Inflammatory macrophage (primary cell): ENCODE measurements at places on chromosomes 12 and 14.

- DNase-seq = no peak
Measured at GRCh38 chr12:31962076-31962475, 2.9 kb downstream of the RESF1 start.

DNA sequence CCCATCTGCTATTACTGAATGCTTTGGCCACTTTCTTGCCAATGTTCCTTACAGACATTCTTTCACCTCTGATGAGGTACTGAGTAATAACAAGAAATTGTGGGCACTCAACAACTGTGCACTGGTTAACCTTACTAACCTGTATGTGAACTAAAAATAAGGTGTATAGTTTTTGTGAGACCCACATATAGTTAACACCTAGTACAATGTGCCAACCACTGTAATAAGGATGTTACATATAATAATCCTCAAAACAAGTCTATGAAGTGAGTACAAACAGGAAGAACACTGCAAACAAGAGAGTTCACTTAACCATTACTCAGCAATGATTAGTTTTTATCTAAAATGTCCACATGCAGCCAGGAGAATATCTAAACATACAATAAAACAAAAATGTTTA is 4.5 kb downstream of the DDHD1 start:
- no peak for DNase-seq

DNA sequence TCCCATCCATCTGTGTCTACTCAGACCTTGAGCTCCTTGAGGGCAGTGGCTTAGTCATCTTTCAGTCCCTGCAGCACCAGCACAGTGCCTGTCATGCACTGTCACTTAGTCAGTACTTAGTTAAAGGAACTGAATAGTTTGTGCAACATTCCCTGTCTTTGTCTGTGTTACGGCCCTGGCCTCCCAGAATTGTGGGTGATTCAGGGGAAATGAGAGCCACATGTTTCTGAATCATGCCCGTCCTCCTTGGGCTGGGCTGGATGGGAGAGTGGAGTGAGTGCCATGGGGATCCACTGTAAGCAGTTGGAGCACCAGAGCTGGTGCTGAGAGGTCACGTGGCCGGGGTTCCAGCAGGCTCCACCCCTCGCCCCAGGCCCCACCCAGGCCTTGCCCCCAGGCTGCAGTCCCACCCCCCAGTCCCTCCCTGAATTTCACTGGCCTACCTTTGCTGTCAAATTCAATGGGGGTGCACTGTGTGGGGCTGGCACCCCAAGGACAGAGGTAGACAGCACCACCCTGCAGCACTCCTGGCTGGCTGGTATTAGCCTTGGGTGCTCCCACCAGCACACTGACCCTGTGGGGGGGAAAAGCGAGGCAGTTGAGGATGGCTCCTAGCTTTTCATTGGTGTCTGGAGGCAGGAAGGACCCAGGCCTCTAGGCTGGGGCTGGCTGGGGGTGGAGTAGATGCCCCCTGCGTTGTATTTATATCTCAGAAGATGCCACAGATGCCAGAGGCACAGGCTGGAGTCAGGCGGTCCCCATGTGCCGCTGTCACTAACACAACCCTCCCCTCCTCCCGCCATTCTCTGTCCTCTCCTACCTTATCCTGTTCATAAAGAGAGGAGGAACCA is 7.5 kb downstream of the ITGA5 start:
- DNase-seq = peak; percentile 99

DNA sequence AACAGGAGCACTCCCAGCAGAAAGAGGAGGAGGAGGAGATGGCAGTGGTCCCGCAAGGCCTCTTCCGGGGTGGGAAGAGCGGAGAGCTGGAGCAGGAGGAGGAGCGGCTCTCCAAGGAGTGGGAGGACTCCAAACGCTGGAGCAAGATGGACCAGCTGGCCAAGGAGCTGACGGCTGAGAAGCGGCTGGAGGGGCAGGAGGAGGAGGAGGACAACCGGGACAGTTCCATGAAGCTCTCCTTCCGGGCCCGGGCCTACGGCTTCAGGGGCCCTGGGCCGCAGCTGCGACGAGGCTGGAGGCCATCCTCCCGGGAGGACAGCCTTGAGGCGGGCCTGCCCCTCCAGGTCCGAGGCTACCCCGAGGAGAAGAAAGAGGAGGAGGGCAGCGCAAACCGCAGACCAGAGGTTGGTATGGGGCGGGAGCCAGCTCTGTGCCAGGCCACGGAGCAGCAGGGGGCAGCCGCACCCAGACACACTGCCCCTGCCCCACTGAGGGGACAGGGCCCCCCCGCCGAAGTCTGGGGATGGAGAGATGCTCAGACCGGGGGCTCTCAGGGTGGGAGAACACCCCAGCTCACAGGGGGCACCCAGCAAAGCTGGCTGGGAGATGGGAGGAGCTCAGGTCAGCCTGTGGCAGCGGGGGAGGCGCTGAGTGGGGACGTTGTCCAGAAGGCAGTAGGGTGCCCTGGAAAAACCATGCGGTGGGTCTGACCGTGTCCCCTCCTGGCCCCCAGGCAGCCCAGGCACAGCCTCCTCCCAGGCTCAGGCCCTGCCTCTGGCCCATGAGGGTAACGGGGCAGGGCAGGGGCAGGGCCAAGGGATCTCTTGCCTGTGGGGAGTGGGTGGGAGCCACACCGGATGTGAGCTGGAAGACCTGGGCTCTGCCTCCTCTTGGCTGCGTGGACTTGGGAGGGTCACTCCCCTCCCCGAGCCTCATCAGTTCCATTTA is 9.8 kb downstream of the CHGA start:
- DNase-seq = no peak

DNA sequence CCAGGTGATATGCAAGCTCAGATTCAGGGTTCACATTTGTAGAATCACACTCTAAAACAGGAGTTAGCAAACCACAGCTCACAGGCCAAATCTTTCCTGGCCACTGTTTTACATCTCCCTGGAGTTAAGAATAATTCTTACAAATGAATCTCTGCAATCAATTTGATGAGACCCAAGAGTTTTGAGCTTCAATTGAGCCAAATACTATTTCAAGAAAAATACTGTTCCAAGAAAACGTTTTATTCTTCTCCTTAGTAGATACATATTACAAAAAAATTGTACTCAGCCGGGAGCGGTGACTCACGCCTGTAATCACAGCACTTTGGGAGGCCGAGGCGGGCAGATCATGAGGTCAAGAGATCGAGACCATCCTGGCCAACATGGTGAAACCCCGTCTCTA is 2.5 kb downstream of the PTGDR start:
- DNase-seq = no peak

DNA sequence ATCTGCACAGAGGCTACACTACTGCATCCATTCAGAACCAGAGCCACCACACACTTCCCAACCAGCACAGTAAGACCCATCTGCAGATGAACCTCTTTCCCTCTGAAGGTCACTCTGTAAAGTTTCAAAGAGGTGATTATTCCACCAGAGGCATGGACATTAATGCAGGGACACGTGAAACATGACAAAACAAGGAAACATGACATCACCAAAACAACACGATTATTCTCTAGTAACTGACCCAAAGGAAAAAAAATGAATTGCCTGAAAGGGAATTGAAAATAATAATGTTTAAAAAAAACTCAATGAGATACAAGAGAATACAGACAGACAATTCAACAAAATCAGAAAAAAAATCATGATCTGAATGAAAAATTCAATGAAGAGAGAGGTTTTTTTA is 139.1 kb downstream of the RERGL start:
- DNase-seq = no peak

- no peak for DNase-seq
Measured at GRCh38 chr12:76790564-76791552, 26.9 kb downstream of the ZDHHC17 start.

DNA sequence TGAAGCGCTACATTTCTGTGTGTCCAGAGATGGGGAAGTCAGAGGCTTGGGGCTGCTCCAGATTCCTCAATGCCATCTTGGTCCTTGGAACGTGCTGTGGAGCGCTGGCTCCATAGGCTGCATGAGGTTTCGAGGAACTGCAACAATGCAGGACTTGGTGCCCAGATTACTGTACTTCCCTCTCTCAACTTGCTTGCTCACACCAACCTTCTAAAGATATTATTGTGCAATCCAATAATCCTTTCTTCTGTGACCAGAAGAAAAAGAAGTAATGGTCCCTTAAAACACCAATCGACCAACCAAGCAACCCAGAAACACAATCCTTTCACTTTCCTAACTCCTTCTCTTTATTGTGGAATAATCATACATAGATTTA is 3.7 kb downstream of the PRICKLE1 start:
- DNase-seq = peak; percentile 43

- no peak for DNase-seq
Measured at GRCh38 chr12:41052441-41052840, 135.7 kb upstream of the PDZRN4 start.

- DNase-seq = no peak
Measured at GRCh38 chr12:11830307-11830801, 180.9 kb downstream of the ETV6 start.

DNA sequence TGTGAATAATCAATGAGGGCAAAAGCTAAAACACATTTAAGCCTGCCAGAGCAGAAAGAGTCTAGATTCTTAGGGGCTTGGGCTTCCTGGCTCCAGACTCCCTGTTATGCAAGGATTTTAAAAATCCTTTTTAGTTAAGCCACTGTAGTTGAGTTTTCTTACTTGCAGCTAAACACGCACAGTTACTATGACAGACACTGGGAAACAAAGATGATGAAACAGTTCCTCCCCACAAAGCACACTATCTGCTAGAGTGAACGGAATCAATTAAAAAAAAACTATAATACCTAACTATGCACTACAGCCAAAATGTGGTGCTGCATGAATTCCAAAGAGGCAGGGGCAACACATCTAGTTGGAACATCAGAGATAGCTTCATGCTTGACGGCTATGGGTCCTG is 28.2 kb downstream of the RPS6KA5 start:
- peak; percentile 7 for DNase-seq

DNA sequence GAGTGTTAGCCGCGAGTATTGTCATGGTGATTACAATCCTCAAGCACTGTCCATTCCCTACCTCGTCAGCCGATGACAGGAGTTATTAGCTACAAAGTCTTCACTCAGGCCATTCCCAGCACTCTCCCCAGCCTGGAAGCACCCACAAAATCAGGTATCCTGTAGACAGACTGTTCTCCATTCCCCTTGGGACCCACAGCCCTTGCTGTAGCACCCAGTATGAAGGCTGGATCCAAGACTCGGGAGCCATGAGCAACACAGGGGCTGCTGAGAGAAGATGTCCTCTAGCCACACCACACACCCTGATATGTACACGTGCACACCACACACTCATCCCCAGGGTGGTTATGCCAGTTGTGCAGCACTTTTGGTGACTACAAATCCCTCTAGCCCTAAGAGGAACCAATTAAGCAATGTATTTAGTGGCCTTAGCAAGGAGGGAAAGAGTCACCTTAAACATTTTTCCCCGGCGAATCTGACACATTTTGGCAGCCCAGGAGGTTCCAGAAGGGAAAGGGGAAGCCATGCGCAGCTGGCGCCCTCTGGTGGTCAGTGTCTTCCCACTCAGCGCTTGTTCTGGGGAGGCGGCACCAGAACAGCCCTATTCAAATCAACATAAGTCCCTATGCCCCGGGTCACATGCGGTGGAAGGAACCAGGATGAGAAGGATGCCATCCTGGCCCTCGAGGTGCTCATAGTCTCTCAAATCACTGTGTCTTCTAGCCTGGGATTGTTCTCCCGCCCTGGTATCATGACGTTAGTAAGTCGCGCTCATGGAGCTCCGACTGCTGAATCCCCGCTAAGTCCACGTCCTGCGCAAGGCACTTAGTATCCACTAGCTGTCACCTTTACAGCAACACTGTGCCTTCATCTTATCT is 96.9 kb downstream of the GCH1 start:
- DNase-seq = peak; percentile 82

DNA sequence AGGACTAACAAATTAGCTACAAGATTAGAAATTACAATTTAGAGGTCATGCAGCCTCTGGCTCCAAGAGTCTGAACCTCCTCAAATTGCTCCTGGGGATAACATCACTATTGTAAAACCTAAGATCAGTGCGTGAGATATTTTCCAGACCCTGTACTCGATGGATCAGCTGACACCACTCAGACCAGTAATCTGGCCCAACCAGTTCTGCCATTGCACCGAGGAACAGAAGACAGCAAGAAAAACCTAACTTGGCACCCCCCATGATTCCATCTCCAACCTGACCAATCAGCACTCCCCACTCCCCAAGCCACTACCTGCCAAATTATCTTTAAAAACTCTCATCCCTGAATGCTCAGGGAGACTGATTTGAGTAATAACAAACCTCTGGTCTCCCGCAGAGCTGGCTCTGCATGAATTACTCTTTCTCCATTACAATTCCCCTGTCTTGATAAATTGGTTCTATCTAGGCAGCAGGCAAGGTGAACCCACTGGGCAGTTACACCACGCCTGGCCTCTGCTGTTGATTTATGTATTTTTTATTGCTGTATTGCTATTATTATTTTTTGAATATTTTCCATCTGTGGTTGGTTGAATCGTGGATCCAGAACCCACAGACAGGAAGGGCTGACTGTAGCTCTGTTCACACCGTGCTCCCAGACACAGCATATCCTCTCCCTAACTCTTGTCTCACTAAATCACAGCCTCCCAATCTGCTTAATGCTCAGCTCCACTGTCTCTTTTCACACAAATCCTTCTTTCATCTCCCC is 9.2 kb downstream of the HEBP1 start:
- DNase-seq = no peak

DNA sequence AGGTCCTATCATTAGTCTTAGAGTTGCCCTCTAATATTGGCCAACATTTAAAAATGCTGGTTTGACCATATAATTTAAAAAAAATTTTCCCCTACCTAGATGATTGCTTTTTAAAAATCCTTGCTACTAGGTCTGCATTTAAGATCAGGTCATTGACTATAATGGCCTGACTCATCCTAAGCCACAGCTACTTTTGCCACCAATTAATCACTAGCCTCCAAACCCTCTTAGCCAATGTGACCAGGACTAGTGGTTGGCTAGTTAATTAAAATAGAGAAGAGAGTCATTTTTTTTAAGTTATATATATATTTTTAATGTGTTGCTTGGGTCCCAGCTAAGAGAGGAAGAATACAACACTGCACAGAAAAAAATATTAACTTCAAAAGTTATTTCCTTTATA is 57.5 kb downstream of the SOS2 start:
- no peak for DNase-seq

DNA sequence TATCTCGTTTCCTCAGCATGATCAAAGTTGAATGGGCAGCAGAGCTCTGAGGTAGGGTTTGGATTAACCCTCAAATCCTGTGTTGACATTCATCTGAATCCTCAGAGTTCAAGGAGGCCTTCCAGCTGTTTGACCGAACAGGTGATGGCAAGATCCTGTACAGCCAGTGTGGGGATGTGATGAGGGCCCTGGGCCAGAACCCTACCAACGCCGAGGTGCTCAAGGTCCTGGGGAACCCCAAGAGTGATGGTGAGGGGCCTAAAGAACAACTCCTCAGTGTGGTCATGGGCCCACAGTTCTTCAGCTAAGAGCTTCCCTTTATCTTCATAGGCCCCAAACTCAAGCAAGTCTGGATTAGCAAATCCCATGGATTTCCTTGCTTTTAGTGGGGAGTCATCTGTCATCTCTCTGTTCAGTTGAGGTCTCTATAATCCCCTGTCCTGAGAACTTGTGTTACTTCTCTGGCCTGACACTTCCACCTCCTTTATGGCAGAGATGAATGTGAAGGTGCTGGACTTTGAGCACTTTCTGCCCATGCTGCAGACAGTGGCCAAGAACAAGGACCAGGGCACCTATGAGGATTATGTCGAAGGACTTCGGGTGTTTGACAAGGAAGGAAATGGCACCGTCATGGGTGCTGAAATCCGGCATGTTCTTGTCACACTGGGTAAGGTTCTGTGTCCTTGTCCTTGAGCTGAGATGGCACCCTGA is 1.5 kb downstream of the MYL6 start:
- DNase-seq = no peak

- no peak for DNase-seq
Measured at GRCh38 chr14:76262641-76263040, 110.9 kb downstream of the GPATCH2L start.
